Foreskin keratinocyte (primary cell): ENCODE measurements at places on chromosomes 12 and 14. TPM values are rescaled to one million over a fixed set of nuclear protein-coding genes. Genes with fewer than 3 reads are reported as not detected.

Gene ATL1
- polyA plus RNA-seq, result 1.0 and 1.8 TPM in 2 replicates

Gene TMTC2
- polyA plus RNA-seq, result 0.67 and 1.1 TPM in 2 replicates

Gene LRTM2
- polyA plus RNA-seq, result not detected in 2 replicates

Gene EXD2
- polyA plus RNA-seq, result 8.9 and 9.4 TPM in 2 replicates

Gene LUM
- polyA plus RNA-seq, result 0.06 and 0.08 TPM in 2 replicates

Gene SCN8A
- polyA plus RNA-seq, result 0.16 and 0.49 TPM in 2 replicates

Gene CD69
- not detected in 2 replicates for polyA plus RNA-seq

Gene GALNT8
- not detected in 2 replicates for polyA plus RNA-seq
